ENCODE measurements at places on chromosomes 6 and 20. TPM values are rescaled to one million over a fixed set of nuclear protein-coding genes. Genes with fewer than 3 reads are reported as not detected.

AIF1 gene
- 4.7 TPM for polyA plus RNA-seq

DNA sequence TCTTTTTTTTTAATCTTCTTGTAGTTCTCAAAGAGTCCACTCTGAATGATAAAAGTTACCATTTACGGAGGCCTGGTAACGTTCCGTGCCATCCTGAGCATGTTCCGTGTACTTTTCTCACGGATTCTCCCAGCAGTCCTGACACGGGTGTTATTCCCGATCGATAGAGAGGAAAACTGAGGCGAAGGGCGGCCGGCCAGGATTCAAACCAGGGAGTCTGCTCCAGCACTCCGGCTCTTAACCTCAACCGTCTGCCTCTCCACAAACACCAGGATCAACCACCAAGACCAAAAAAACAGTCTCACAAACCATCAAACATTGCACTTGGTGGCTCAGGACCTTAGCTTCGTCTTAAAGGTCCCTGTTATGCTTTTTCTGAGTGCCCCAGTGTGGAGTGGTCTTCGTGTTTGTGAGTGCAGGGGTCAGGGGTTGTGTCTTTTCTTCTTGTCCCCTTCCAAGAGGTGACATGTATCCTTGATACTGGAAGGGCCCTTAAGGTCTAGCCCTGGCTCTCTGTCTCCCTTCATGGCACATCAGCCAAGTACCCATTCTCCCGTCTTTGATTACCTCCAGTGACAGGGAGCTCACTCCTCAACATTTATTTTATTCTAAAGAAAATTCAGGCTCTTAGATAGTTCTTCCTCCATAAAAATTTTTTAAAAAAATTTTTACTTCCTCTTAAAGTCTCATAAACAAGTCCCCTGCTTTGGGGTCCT is 35.1 kb downstream of the SRC start:
- no peak for DNase-seq

GRCh38 chr20:44805979-44806620 is 4.2 kb downstream of the RIMS4 start:
- DNase-seq: no peak

- peak; percentile 82 for DNase-seq
These were observed 578 bp downstream of the RGL2 start for GRCh38 chr6:33297956-33298772.

DNA sequence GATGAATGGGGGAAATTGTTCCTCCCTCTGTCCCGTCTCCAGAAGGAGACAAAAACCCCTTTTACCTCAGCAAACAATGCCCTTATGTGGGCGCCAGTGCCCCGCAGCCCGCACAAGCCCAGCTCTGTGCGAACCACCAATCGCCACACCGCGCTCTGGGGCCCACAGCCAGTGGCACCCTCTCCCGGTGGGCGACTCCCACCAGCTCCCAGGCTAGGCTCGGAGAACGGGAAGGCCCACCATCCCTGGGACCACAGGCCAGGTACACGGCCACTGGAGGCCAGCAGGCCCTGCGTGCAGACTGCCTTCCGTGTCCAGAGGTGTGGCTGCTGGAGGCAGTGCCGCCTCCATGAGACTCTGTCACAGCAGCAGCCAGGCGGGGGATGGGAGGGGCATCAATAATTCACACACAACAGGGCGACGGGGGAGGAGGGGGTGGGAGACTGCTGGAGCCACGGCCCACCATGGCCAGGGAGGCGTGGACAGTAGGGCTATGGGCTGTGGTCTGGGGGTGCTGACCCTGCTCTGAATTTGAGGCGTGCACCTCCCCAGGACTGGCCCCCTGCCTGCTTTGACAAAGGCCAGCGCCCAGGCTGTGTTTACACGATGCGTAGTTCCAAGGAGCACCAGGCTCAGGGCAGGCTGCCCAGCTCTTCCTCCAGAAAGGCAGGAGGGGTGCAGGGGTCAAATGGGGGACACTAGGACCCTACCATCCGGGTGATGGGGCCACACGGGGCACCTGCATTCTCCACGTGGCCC is 105.7 kb downstream of the ASXL1 start:
- no peak for DNase-seq

GRCh38 chr20:51376111-51376510 is 166.4 kb downstream of the NFATC2 start:
- DNase-seq: no peak

DNA sequence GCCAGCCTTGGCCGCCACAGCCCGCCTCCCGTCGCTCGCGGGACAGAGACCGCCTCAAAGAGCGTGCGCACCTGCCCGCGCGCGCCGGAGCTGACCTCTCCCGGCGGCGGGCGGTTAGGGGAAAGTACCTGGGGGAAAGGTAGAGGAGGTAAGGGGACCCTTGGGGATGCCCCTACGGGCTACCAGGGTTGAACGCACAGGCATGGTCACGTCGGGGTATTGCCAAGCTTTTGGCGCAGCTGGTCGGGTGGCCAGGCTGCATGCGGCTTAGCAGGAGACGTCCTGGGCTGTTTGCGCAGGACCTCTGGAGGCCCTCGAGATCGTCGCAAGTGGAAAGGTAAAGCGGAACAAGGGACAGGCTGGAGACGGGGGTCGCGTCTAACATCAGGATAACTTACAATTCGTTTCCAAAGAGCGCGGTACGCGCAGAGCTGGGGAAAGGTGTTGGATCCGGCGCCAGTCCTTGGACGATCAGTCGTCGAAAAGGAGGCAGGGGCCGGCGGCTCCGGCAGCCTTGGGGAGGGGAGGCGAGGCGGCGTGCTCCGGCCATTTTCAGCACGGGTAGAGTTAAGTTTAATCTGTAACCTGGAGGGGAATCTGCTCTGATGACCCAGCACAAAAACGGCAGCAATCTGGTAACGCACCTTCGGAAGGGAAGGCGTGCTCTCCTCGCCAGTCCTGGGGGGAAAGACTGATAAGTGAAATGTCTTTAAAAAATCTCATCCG is 9.0 kb downstream of the GNAS-AS1 start:
- DNase-seq: peak; percentile 13

Measured in B cell (primary cell).